ENCODE measurements at places on chromosomes 4 and X.

- DNase-seq = peak; percentile 30
Observed at GRCh38 chrX:38805432-38806389, 4.5 kb downstream of the MID1IP1 start.

GRCh38 chr4:74097631-74098426 is 1.2 kb downstream of the CXCL2 start:
- no peak for DNase-seq

GRCh38 chr4:138275963-138276621 is 33.9 kb upstream of the SLC7A11 start:
- peak; percentile 39 for DNase-seq

DNA sequence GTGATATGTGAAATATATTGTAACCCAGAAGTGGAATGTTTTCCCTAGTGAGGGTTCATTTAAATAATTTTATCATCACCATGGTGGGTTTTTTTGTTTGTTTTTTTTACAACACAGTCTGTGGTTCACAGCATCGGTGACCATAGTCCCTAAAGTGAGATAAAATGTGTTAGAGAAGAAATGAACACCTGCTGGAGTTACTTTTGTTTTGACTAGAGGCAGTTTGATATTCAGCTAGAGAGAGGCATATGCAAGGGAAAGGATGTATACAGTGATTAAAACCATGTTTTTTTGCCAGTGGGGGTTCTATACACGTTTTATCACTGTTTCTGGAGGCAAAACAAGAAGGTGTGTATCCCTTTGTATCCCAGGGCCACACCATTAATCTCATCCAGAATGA is 541.5 kb downstream of the PCDH7 start:
- no peak for DNase-seq

DNA sequence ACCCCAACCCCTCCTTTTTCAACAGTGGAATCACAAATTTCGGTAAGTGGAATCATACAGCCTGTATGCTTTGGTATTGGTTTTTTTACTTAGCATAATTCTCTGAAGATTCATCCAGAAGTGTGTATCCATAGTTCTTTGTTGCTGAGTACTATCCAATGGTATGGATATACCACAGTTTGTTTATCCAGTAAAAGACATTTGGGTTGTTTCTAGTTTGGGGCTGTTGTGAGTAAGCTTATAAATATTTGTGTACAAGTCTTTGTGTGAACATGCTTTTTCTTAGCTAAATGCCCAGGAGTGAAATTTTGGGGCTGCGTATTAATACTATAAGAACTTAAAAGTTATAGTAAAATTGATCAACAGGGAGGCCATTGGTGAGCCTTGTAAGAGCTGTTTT is 57.5 kb upstream of the GC start:
- DNase-seq = no peak

All from HTR-8/SVneo (cell line).